NCI-H146 (cell line): ENCODE measurements at places on chromosomes 5 and 9.

DNA sequence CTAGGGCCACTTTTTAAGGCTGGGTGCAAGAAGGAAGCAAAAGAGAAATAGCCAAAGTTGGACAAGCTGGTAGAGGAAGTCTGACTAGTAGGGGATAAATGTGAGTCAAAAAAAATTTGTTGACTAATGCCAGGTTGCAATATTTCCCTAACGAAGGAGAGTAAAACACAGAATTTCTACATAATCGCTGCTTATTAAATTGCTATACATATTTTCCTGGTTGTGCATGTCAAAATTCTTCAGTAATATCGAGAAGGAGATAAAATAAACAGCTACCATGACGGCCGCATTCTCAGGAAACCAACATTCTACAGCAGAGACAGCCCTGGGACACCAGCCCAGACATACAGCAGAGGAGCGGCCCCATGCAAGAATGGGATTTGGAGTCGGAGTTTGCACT, 148.3 kb downstream of the ESM1 start:
- no peak for DNase-seq

GRCh38 chr5:91189480-91190313, 193.4 kb downstream of the ARRDC3 start:
- no peak for DNase-seq

DNA sequence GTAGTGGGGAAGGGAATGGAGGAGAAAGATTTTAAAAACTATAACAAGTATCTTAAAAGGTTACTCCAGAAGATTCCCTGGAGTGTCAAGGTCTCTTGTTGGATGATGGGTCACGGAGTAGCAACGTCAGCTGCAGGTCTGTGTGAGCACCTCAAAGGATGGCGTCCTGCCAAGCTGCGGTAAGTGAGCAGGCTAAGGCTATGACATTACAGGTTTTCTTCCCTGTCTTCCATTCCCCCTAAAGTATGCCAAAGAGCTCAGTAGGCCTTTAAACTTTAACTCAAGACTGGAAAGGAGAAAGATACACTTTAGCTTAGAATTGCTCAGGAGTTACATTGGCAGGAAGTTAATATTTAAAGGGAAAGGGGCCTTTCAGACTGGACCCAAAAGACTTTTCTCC, 17.5 kb downstream of the SPOCK1 start:
- DNase-seq = no peak

GRCh38 chr5:93715327-93715726, 26.1 kb downstream of the POU5F2 start:
- peak; percentile 89 for DNase-seq

DNA sequence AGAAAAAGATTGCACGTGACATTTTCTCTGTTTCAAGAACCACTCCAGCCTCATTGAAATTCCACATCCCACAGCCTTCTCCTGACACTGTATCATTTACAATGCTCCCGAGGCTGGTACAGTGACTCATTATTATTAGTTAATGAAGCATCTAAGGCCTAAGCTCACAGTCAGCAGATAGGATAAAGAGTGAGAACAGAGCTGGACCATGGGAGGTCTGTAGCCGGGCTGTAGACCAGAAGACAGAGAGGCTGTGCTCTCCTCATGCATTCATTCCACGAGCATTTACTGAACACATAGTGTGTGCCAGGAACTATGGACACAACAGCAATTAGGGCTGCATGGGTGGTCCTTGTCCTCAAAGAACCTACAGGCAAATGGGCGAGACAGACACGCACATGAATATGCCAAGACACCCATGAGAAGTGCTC, 47.3 kb upstream of the GALNT10 start:
- DNase-seq = no peak
